Ovary (tissue), 10 donors: ENCODE measurements at places on chromosomes 2 and 18. TPM values are rescaled to one million over a fixed set of nuclear protein-coding genes. Genes with fewer than 3 reads are reported as not detected.
A peak's percentile ranks its signal among the peaks of the same experiment; 100 is the strongest.

- H3K4me3 ChIP-seq: no peak overlapping the region
- H3K27ac ChIP-seq: no peak overlapping the region
- DNase-seq: peak; percentile 95
- no peaks in the 10 kb centered on the region for H3K4me1 ChIP-seq
- H3K27me3 ChIP-seq: no peaks in the 10 kb centered on the region
These were observed 200.4 kb downstream of the INO80D start for GRCh38 chr2:205885492-205886099.

GRCh38 chr2:175233135-175233719 is 51.7 kb upstream of the ATP5MC3 start:
- H3K27ac ChIP-seq: no peak overlapping the region
- no peaks in the 10 kb centered on the region for H3K4me1 ChIP-seq
- DNase-seq: no peak
- H3K27me3 ChIP-seq: no peaks in the 10 kb centered on the region
- no peaks in the 10 kb centered on the region for H3K36me3 ChIP-seq
- H3K4me3 ChIP-seq: no peak overlapping the region

ZNF532 gene
- total RNA-seq: 108 TPM

RIT2 gene
- not detected for total RNA-seq

IGFBP2 gene
- total RNA-seq: 297 TPM
